ENCODE measurements at places on chromosomes 1 and 21. TPM values are rescaled to one million over a fixed set of nuclear protein-coding genes. Genes with fewer than 3 reads are reported as not detected.

The ACKR1 gene
- total RNA-seq: 0.67 TPM

The TCHH gene
- not detected for total RNA-seq

The C1orf94 gene
- not detected for total RNA-seq

The HRNR gene
- not detected for total RNA-seq

The PEAR1 gene
- total RNA-seq: 0.20 TPM

The VASH2 gene
- 15.8 TPM for total RNA-seq

The BROX gene
- 28.0 TPM for total RNA-seq

The FCRL4 gene
- not detected for total RNA-seq

The A3GALT2 gene
- 0.40 TPM for total RNA-seq

The NR1I3 gene
- not detected for total RNA-seq

DNA sequence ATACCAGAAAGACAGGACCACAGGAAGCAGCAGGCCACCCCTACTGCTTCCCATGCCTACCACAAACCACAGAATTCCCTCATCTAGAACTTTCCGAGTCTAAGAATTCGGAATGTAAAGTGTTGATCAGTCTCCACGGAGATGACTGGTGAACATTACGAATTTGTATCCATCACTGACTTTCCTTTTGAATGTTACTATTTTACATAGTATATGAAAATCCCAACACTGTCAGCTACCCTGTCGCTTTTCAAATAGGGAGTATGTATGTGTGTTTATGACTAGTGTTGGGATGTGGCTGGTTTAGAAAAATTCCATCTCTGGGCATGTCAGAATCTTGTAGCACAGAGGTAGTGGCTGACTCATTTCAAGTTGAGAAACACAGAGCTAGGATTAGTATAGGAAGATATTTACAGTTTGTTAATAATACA, 118.2 kb downstream of the COQ8A start:
- peaks cover 6% of the 10 kb centered on the region for H3K36me3 ChIP-seq
- H3K27ac ChIP-seq: no peak overlapping the region
- H3K4me3 ChIP-seq: no peak overlapping the region
- H3K27me3 ChIP-seq: no peaks in the 10 kb centered on the region
- H3K4me1 ChIP-seq: no peaks in the 10 kb centered on the region
- no peak for DNase-seq

- no peaks in the 10 kb centered on the region for H3K27me3 ChIP-seq
- no peak overlapping the region for H3K27ac ChIP-seq
- DNase-seq: no peak
These were observed 7.4 kb downstream of the COP1 start for GRCh38 chr1:176199707-176200106.

- peaks cover 3% of the 10 kb centered on the region for H3K4me1 ChIP-seq
- H3K36me3 ChIP-seq: no peaks in the 10 kb centered on the region
- peaks cover 81% of the 10 kb centered on the region for H3K27me3 ChIP-seq
- no peak overlapping the region for H3K27ac ChIP-seq
- no peak overlapping the region for H3K4me3 ChIP-seq
- DNase-seq: no peak
These were observed 22.3 kb downstream of the KNCN start for GRCh38 chr1:46529031-46529630.

GRCh38 chr1:204623894-204624361, 61.6 kb downstream of the LRRN2 start:
- H3K4me1 ChIP-seq: peaks cover 12% of the 10 kb centered on the region
- peak overlapping the region; percentile 13 for H3K27ac ChIP-seq
- no peak overlapping the region for H3K4me3 ChIP-seq
- H3K27me3 ChIP-seq: peaks cover 2% of the 10 kb centered on the region
- peak; percentile 25 for DNase-seq

DNA sequence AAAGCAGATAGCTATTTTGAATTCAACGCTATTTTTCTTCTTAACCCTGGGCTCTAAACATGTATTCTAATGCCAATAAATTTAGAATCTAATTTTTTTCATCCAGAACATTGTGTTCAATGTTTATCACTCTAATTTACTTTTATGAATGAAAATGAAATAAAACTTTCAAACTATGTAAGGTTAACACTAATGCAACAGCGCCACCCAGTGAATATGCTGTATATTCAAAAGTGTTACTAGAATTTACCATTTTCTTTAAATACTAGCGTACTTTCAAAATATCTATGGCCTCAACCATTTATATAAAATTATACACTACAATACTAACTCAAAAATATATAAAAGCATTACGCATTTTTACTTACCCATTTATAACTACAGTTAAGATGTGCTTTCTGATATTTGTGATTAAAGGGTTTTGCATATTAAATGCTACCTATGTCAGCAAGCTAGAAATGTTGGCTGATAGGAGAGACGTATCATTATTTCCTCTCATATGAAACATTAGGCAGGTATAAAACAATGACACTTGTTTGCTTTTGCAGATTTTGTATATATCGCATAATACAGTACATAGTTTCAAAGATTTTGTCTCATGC, 5.9 kb upstream of the NUF2 start:
- no peaks in the 10 kb centered on the region for H3K27me3 ChIP-seq
- peaks cover 5% of the 10 kb centered on the region for H3K4me1 ChIP-seq
- peaks cover 2% of the 10 kb centered on the region for H3K36me3 ChIP-seq
- no peak overlapping the region for H3K27ac ChIP-seq
- no peak for DNase-seq
- H3K4me3 ChIP-seq: no peak overlapping the region

GRCh38 chr1:224163311-224163710, 19.7 kb upstream of the DEGS1 start:
- no peaks in the 10 kb centered on the region for H3K27me3 ChIP-seq
- H3K4me1 ChIP-seq: no peaks in the 10 kb centered on the region
- no peak overlapping the region for H3K27ac ChIP-seq
- no peak overlapping the region for H3K4me3 ChIP-seq
- no peak for DNase-seq

DNA sequence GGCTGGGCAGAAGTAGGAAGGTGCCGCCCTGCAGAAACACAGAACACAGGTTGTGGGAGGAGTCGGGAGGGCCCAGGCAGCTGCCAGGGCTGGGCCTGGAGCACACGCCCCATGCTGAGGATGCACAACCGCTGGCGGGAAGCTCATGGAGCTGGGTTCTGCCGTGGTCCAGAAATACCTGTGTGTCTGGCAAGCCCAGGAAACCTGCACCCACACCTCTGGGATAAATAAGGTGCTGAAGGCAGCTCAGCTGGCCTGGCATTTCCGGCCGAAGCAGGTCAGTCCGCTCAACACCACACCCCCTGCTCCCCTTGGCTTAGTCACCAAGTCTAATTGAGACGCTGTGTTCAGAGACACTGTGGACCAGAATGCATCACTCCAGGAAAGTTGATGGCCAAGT, 32.1 kb downstream of the CTNNBIP1 start:
- peaks cover 4% of the 10 kb centered on the region for H3K36me3 ChIP-seq
- no peak for DNase-seq
- H3K4me3 ChIP-seq: no peak overlapping the region
- H3K4me1 ChIP-seq: peaks cover 4% of the 10 kb centered on the region
- H3K27me3 ChIP-seq: no peaks in the 10 kb centered on the region

DNA sequence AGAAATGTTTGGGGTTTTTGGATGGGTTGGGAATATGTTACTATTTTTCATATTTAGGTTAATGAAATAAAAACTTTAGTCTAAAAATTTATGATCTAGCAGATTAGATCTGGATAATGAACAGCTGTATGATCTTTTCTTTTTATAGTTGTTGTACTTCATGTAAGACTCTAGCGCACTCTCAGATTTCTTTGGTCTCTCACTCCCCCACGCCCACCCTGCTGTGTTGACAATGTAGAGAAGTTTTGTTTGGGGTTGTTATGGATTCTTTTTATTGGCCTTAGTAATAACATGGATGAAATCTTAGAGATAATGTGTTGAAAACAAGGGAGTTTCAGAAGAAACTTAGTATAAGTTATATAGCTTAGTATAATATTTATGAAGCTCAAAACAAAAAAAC, 5.5 kb downstream of the KLF18 start:
- peaks cover 17% of the 10 kb centered on the region for H3K27me3 ChIP-seq
- no peak overlapping the region for H3K27ac ChIP-seq
- DNase-seq: no peak
- no peaks in the 10 kb centered on the region for H3K4me1 ChIP-seq
- no peak overlapping the region for H3K4me3 ChIP-seq
- no peaks in the 10 kb centered on the region for H3K36me3 ChIP-seq

DNA sequence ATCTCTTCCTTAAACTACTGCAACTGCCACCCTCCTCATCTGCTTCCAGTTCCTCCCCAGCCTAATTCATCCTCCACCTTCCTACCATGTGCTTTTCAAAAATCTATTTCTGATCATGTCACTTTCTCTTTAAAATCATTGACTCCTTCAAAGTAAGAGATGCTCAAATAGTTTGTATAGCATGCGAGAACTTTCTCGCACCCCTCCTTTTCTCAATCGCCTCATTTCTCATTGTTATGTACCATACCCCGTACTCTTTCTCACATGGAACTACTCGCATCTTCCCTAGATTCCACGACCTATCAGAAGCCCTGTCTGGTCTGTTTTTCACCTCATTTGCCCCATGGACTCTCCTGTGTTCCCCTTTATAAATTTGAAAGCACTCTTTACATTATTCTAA, 238.2 kb downstream of the NRIP1 start:
- no peak overlapping the region for H3K27ac ChIP-seq
- no peaks in the 10 kb centered on the region for H3K27me3 ChIP-seq
- DNase-seq: no peak
- no peaks in the 10 kb centered on the region for H3K4me1 ChIP-seq
- H3K36me3 ChIP-seq: no peaks in the 10 kb centered on the region

- peaks cover 29% of the 10 kb centered on the region for H3K36me3 ChIP-seq
- H3K27ac ChIP-seq: no peak overlapping the region
- no peaks in the 10 kb centered on the region for H3K4me1 ChIP-seq
- H3K27me3 ChIP-seq: no peaks in the 10 kb centered on the region
- H3K4me3 ChIP-seq: no peak overlapping the region
- DNase-seq: no peak
These were observed 17.4 kb upstream of the METTL18 start for GRCh38 chr1:169812131-169812530.

DNA sequence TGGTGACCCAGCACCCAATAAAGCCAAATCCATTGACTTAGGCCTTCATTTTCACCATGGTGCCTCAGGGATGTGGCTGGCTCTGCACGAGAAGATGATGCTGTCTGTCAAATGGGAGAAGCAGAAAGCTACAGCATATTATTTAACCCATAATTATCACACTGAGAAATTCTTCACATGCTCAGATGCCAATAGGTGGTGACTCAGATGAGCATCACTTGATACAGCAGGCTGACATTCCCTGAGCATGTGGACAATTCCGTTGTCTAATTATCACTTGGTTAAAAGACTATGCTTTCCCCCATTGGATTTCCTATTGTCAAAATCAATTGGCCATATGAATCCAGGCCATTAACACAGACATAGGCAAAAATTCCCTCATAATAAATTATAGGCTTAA, 44.0 kb upstream of the HSD3B1 start:
- DNase-seq: no peak
- peaks cover 4% of the 10 kb centered on the region for H3K27me3 ChIP-seq
- no peak overlapping the region for H3K4me3 ChIP-seq

DNA sequence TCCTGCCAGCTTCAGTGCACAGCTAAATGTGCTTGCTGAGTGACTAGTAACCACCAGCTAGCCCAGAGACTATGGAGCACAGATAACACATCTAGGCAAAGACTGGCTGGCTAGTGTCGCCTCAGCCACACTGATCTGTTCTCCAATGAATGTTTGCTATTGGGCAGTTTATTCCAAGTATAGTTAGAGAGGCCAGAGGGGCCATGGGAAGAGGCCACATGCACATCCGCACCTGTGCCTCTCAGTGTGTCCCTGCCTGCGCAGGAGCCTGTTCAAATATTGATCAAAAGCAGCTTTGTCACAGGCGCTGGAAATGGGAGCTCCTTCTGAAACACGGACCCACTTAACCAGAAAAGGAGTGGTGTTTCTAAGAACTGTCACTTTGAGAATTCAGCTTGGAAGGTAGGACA, 51.3 kb upstream of the ATP1A1 start:
- H3K4me3 ChIP-seq: no peak overlapping the region
- H3K27me3 ChIP-seq: no peaks in the 10 kb centered on the region
- peaks cover 45% of the 10 kb centered on the region for H3K4me1 ChIP-seq

DNA sequence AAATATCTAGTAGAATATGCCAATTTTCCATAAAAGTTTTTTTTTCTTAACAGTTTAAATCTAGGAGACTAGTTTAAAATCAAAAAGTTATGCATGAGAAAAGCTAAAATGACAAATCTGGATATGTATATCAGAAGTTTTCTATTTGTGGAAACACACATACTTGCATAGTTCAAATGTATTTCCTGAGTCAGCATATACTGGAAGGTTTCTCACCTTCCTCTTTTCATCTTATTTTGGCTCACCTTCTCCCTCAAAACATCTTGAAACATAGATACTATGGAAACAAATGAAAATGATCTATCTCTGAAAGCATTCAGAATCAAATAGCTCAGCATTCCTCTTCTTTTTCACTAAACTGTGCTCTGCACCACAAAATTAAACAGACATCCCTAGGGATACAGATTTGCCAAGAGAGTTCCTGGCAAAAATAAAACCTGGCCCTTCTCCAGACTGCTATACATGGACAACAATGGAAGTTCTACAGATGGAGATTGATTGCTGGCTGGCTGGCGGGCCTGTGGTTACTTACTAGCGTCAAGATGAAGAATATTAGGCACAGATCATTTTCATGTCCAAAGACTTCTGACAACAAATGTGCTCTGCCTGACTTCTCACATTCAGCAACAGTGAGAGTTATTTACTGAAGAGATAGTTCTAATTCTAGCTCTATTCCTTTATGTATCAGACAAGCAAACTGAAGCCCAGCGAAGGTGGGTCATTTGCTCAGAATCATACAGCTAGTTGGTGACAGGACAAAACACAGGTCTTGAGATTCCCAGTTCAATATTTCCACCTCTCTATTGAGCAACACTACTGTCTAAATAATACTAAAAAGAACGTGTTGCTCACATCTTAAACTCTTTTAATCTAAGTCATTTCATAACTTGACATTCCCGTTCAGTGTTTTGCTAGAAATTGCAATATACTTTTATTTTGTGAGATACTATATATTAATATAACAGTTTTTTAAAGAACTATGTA, 26.6 kb downstream of the DIPK1A start:
- DNase-seq: no peak
- H3K27me3 ChIP-seq: no peaks in the 10 kb centered on the region
- no peaks in the 10 kb centered on the region for H3K36me3 ChIP-seq
- peaks cover 12% of the 10 kb centered on the region for H3K4me1 ChIP-seq
- no peak overlapping the region for H3K27ac ChIP-seq
- no peak overlapping the region for H3K4me3 ChIP-seq

GRCh38 chr1:226350519-226350865, 41.5 kb upstream of the LIN9 start:
- no peak for DNase-seq
- no peaks in the 10 kb centered on the region for H3K27me3 ChIP-seq
- H3K4me1 ChIP-seq: peaks cover 8% of the 10 kb centered on the region
- H3K27ac ChIP-seq: peak overlapping the region; percentile 5
- no peak overlapping the region for H3K4me3 ChIP-seq
- no peaks in the 10 kb centered on the region for H3K36me3 ChIP-seq

GRCh38 chr1:78619032-78619431, 1.2 kb upstream of the IFI44L start:
- no peaks in the 10 kb centered on the region for H3K36me3 ChIP-seq
- no peak overlapping the region for H3K27ac ChIP-seq
- H3K4me3 ChIP-seq: no peak overlapping the region

GRCh38 chr1:956636-957035, 2.4 kb downstream of the NOC2L start:
- H3K4me1 ChIP-seq: peaks cover 7% of the 10 kb centered on the region
- no peaks in the 10 kb centered on the region for H3K27me3 ChIP-seq
- peaks cover 7% of the 10 kb centered on the region for H3K36me3 ChIP-seq
- no peak overlapping the region for H3K27ac ChIP-seq
- no peak overlapping the region for H3K4me3 ChIP-seq
